ENCODE measurements at places on chromosomes 12 and 14. TPM values are rescaled to one million over a fixed set of nuclear protein-coding genes. Genes with fewer than 3 reads are reported as not detected.

- no peak for DNase-seq
Measured at GRCh38 chr12:1820191-1820895, at the start of gene LRTM2. Gene LRTM2 (plus strand): TSS chr12:1820565. CDS start chr12:1828149, 7,584 bp downstream.

Gene RPS6KL1
- 6.0 TPM for total RNA-seq

DNA sequence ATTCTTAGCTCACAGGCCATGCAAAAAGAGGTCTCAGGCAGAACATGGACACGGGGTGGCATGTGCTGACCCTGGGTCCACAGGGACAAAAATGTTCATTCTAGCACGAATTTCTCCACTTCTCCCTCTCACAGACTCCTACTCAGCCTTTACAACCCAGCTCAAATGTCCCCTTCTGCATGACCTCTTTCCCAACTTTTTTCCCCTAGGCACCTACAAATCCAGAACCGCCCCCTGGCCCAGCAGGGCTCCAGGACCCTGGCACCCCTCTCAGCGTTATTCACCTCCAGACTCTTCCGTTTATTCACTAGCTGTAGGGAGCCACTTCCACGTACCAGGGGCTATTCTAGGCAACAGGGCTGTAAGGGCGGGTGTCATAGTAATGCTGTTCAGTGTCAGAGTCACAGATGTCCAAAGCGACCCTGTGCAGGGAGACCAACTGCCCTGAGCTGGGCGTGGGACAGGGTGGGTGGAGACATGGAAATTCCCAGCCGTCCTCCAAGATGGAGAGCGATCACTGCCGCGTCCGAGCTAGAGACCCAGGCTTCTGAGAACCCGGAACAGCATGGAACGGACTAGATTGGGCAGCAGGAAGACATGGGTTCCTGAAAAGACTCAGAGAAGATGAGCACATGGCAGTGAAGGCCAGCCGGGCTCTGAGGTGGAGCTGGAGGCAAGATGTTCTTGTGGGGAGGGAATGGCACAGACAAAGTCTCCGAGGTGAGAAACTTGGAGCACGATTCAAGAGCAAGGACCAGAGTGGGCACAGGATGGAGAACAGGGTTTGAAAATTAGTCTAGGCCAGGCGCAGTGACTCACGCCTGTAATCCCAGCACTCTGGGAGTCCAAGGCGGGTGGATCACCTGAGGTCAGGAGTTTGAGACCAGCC, 274.9 kb upstream of the RTL1 start:
- DNase-seq = no peak

DNA sequence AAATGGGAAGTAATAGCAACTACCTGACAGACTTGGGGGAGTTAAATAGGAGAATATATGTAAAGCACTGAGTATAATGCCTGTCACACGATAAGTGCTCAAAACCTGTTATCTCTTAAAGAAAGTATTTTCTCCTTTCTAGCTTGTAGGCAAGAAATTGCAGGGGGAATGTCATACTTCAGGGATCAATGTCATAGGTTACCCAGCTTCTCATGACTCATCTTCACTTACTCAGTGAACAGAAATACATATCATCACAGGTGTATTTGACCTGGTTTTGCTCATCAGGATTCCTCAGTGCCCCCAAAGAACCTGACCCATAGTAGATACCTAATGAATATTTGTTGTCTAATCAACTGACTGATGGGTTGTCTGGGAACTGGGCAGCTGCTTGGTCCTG, 285.0 kb upstream of the ATP2B1 start:
- no peak for DNase-seq

GRCh38 chr12:103677905-103678304, 90.8 kb downstream of the STAB2 start:
- DNase-seq = no peak

GRCh38 chr14:93950948-93951634, 23.9 kb downstream of the FAM181A start:
- DNase-seq = no peak

GRCh38 chr12:25594376-25594775, 41.3 kb upstream of the LMNTD1 start:
- no peak for DNase-seq

Gene UNC79
- 0.02 TPM for total RNA-seq

DNA sequence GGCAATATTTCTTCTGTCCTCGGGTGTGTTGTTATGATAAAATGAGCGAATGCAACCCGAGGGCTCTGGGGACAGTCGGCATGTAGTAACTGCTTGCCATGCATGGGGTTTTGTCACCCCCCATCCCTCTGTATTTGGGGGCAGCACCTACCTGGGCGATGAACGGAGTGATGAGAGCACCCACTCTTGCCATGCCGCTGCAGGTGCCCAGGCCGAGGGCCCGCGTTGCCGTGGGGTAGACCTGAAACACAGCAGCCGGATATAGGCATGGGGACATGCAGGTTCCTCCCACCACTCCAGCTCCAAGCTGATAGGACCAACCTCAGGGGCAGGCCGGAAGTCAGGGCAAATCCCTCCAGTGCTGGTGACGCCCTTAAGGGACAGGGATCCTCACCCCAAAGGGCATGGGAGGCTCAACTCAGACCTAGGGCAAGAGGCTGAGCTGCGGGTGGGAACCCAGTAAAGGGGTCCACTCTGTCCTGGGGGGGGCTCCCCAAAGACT, 35.8 kb downstream of the DAO start:
- DNase-seq = no peak
